HT1080 (cell line): ENCODE measurements at places on chromosomes 12 and 14. TPM values are rescaled to one million over a fixed set of nuclear protein-coding genes. Genes with fewer than 3 reads are reported as not detected.

BHLHE41 gene
- total RNA-seq, result 0.60 and 1.5 TPM in 2 replicates

ATG101 gene
- 75.0 and 105 TPM in 2 replicates for total RNA-seq

MYO1H gene
- not detected in 2 replicates for total RNA-seq

GRCh38 chr14:66649498-66649897, 141.6 kb downstream of the GPHN start:
- DNase-seq, result no peak

DNA sequence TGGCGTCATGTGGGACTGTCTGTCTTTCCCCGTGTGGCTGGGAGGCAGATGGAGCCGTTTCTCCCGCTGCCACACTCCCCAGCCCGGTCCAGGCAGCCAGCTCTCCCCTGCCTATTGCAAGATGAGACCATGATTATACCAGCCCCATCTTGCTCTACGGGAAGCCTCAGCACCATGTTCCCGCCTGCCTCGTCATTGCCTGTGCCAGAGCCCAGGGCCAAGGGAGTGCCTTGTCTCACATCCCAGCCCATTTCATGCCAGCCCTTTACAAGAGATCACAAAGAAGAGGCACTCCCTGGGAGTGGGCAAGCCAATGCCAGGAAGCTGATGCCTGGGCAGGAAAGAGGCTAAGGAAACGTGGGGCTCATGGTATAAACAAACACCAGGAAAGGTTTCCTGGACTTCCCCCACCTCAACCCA, 23.9 kb downstream of the GPR68 start:
- no peak for DNase-seq

DNA sequence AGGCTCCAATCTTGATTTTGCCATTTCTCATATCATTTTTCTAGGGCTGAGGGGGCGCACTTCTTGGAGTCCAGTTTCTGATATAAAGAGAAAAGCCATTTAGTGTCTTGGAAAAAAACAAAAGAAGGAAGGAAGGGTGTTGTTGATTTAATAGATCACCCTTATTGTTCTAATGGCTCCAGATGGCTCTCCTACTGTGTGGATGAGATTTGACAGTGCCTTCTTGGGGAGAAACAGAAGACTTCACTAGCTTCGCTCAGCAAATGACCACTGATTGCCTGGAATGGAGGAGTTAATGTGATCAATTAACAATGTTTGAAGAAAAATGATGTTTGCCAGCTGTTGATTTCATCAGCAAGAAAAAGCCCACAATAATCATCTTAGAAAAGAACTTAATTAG, 216.2 kb downstream of the APAF1 start:
- no peak for DNase-seq

DNA sequence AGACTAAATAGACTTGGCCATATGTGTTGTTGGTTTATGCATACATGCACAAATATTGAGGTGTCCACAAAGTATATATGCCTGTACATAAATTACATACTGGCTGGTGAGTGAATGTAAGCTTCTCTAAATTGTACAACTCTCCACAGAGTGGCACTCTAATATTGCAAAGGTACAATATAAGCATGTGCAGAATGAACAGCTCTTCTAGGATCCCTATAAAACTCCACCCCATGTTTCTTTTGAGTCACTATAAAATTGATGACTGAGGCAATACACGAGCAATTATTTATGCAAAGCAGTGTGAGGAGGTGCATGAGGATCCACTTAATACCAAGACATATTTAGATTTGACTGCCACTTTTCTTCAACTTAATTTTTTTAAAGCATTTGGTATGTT, 172.2 kb downstream of the NAV3 start:
- DNase-seq, result no peak

- no peak for DNase-seq
Observed at GRCh38 chr12:57128519-57129247, 400 bp downstream of the LRP1 start.
